ENCODE measurements at places on chromosomes 1 and 21. TPM values are rescaled to one million over a fixed set of nuclear protein-coding genes. Genes with fewer than 3 reads are reported as not detected.
A peak's percentile ranks its signal among the peaks of the same experiment; 100 is the strongest.

- DNase-seq = no peak
Measured at GRCh38 chr21:32112195-32112594, 166.7 kb downstream of the MIS18A start.

Gene TMEM35B
- total RNA-seq = 51.6 TPM

DNA sequence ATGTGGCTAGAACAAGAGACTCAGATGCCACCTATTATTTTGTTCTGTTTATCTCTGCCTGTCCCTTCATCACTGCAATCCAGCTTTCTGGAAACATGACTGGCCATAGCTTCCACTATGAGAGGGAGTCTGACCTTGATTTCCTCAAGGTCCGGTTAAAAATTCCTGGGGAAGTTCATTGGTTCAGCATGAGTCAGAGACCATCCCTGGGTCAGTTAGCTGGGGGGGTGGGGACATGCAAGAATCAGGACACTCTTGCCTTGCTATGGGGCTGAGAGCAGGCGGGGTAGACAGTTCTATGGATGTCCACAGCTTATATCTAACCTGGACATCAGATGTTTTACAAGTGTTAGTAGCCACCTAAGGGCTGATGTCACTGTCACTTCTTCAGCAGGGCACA, 81.1 kb downstream of the TENT5C start:
- DNase-seq = peak; percentile 87

- DNase-seq = peak; percentile 81
Measured at GRCh38 chr1:205285381-205286101, 36.0 kb downstream of the NUAK2 start.

DNA sequence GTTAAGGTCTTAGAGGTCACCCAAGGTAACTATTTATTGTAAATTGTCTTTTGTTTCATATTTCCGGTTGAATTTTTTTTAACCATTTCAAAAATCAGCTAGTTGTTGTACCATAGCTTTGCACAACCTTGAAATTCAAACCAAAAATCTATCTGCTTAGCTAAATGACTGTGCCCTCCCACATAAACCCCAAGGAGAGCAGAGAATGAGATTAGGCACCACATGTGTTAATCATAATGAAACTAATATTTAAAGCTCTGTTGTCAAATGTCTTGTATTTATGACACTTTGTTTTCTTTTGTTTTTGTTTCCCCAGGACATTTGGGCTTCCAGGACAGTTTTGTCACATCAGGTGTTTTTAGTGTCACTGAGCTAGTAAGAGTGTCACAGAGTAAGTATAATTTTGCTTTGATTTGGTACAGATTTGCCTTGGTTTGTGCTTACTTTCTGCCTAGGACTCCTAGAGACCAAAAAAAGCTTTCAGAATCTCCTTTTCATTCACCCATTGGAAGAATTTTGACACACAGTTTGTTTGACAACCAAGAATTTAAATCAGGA, 249.9 kb downstream of the NFIA start:
- no peak for DNase-seq

DNA sequence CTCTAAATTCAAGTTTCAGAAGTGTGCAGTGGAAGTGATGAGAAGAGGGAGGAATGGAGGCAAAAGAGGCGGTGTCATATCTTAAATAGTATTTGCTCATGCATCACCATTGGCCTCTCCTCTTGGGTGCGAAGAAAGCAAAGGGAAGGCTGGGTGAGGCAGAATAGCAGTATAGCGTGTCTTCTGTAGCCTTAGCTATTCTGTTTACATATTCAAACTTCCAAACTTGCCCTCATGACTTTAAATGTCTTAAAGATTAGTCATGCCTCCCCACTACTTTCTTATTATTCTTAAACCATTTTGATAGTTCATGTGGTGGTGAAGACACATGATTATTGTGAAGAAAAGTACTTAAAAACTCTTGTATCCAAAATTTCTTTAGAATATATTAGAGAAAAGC, 104.6 kb upstream of the TENT5C start:
- peak; percentile 78 for DNase-seq

DNA sequence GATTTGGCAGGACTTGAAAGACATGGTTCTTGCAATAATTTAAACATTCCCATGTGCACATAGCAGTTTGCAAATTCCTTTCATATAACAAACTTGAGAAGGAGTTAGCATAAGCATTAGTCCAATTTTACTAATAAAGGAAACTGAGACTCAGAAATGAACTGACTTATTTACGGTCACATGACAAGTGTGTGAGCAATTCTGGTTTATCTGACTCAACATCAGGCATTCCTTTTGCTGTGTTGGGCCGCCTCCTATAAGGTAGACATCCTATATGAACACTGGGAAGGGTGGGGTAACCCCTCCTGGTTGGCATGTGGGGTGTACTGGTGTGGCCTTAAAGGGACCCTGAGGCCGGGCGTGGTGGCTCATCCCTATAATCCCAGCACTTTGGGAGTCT, 8.5 kb upstream of the CPT2 start:
- no peak for DNase-seq

GRCh38 chr1:231938711-231939110, 312.1 kb downstream of the DISC1 start:
- DNase-seq = no peak

- no peak for DNase-seq
Measured at GRCh38 chr1:99636647-99637175, 9.2 kb upstream of the PALMD start.

DNA sequence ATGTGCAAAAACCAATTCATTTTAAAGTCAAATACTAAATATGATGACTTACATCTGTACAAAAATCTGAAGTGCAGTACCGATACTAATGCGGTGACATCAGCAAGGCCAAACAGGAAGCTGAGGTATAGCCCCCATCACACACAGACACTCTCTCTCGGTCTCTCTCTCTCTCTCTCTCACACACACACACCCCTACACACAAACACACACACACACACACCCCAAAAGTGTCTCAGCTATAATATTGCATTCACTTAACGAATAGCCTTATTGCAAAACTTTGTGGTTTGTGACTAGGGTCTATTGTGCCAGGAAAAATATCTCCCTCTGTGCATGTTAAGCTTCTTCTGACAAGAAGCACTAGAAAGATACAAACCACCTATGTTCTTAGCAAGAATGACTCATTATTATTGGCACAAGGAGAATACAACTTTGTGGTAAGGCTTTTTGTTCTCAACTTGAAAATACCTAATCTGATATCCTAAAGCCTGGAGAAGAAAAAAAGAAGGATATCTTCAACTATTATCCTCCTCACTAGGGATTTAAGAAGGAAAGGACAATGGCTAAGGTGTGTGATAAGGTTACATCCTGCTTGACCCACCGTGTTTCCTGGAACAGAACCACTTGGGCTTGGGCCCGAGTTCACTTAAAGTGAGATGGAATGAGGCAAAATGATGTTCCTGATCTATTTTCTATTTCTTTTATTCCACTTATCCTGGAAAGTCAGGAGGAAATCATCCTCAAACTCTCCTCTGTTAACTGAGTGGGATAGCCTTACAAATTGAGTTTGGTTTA, 107.1 kb downstream of the NIBAN1 start:
- peak; percentile 95 for DNase-seq

GRCh38 chr1:36301220-36301619, 4.9 kb upstream of the SH3D21 start:
- DNase-seq = no peak

Gene TLR5
- total RNA-seq = 0.49 TPM

GRCh38 chr1:51416910-51417309, 86.5 kb upstream of the TTC39A start:
- no peak for DNase-seq

Gene HPCAL4
- 1.0 TPM for total RNA-seq

GRCh38 chr1:234170622-234171021, 202.6 kb upstream of the COA6 start:
- peak; percentile 46 for DNase-seq

Gene MYBPH
- total RNA-seq = not detected

- DNase-seq = peak; percentile 76
Measured at GRCh38 chr1:183571678-183572268, 18.5 kb downstream of the NCF2 start.

- peak; percentile 26 for DNase-seq
Measured at GRCh38 chr1:193979219-193979618, 792.8 kb upstream of the B3GALT2 start.

- DNase-seq = no peak
Measured at GRCh38 chr21:34944015-34944755, 104.9 kb downstream of the RUNX1 start.

DNA sequence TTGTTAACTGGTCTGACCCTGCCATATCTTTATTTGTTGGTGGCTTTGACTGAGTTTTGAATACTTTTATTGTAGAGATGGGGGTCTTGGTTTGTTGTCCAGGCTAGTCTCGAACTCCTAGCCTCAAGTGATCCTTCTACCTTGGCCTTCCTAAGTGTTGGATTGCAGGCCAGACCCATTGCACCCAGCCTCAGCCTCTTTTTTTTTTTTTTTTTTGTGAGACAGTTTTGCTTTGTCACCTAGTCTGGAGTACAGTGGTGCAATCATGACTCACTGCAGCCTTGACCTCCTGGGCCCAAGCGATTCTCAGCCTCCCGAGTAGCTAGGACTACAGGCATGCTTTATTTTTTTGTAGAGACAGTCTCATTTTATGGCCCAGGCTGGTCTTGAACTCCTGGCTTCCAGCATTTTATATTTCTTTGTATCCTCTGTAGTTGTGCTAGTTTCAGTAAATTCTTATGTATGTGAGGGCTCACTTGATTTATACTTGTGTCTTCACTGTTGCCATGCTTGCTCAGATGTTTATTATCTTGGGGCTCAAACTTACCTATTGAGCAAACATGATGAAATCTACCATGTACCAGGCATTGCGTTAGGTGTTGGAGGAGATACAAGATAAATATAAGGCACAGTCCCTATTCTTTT, 24.1 kb downstream of the THRAP3 start:
- peak; percentile 94 for DNase-seq

Gene FAM151A
- total RNA-seq = not detected

DNA sequence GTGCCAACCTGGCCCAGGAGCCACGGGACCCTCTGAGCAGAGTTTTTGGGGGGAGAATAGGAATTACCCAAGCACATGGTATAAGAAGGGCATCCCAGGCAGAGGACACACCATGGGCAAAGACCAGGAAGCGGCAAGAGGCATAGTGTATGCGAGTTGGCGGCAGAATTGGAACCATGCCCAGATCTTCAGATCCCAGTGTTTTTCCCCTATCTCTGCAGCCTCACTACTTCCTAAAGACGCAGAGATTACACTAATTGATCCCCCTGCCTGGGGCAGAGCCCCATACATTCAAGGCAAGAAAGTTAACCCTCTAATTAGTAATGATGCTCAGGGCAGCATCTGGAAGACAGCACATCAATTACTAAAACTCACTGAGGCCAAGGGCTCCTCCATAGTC, 48.2 kb downstream of the SYT2 start:
- DNase-seq = peak; percentile 27

- no peak for DNase-seq
Measured at GRCh38 chr21:36024782-36025181, 35.5 kb downstream of the SETD4 start.

Gene CHRM3
- 0.20 TPM for total RNA-seq

Gene SH2D1B
- total RNA-seq = 0.71 TPM

DNA sequence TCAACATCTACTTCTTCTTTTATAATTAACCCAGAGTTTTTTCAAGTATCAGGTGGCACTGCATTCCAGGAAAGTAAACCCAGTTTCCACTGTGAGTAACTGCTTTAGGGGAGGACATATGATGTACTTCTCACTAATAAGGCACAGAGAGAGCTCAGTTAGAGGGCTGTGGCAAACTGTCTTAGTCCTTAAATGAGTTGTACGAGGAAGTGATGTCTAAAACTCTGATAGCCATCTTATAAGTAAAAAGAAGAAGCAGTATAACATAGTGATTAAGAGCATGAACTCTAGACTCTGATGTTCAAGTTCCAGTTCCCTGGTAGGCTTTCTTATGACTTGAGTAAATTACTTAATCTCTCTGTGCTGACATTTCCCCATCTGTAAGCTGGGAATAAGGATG, 58.7 kb upstream of the PTGS2 start:
- no peak for DNase-seq

- DNase-seq = peak; percentile 3
Measured at GRCh38 chr1:2611031-2611501, 21.8 kb downstream of the MMEL1 start.

All from M059J (cell line).